Glomerular endothelial cell (primary cell): ENCODE measurements at places on chromosomes 2 and 18. TPM values are rescaled to one million over a fixed set of nuclear protein-coding genes. Genes with fewer than 3 reads are reported as not detected.

The ARHGAP28 gene
- total RNA-seq = 6.9 and 16.5 TPM in 2 replicates

The WDCP gene
- 9.1 and 10.4 TPM in 2 replicates for total RNA-seq

The FBXO36 gene
- total RNA-seq = 1.9 and 4.1 TPM in 2 replicates

The AUP1 gene
- total RNA-seq = 102 and 136 TPM in 2 replicates

The NXPH2 gene
- total RNA-seq = not detected in 2 replicates

The MOCOS gene
- total RNA-seq = 1.3 and 1.8 TPM in 2 replicates

The ABHD1 gene
- total RNA-seq = not detected in 2 replicates

- DNase-seq = no peak
These were observed 1072.7 kb downstream of the DSC3 start for GRCh38 chr18:29969876-29970275.

DNA sequence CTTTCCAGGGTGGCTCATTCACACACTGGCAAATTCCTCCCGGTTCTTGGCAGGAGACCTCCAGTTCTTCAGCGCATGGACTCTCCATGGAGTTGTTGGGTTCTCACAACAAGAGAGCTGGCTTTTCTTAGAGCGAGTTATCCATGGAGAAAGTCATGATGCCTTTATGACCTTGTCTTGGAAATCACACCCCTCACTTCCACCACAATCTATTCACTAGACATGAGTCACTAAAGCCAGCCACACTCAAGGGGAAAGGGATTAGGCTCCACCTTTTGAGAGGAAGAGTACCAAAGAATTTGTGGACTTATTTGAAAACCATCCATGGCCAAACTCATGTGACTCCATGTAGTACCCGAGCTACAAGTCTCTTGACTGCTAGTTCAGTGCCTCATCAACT is 160.5 kb downstream of the SETBP1 start:
- no peak for DNase-seq

DNA sequence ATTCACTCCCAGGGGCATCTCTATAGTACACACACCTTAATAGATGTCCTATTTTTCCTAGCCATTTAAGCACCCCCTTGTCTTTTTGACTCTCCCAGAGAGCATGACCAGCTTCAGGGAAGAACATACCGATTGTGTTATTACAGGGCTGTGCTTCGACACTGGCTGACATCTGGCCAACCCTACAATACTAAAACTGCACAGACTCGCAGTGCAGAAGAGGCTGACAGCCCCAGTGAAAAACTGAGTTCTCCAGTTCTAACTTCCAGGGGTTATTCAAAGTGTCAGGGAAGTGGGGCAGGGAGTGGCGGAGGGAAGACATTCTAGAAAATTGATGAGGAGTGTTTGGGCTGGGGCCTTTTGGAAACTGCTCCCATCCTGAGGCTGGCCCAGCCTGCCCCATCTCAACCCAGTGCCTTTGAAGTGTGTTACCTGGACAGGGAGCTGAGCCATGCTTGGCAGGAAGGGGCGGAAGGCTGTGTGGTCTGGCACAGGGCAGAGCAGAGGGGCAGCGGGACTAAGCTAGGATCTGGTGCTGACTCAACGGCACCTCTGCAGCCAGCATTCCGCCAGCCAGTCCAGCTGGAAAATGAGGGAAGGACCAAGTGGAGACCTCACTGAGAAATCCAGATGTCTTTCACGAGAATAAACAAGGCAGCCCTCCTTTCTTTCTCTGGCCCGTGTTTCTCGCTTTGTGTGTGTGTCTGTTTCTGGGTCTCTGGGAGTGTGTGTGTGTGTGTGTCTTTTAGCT is 15.4 kb upstream of the IGFBP5 start:
- no peak for DNase-seq

- DNase-seq = no peak
These were observed 31.4 kb downstream of the ANO7 start for GRCh38 chr2:241219856-241220356.

GRCh38 chr2:71332435-71332796 is 834 bp downstream of the ZNF638 start:
- DNase-seq = no peak

DNA sequence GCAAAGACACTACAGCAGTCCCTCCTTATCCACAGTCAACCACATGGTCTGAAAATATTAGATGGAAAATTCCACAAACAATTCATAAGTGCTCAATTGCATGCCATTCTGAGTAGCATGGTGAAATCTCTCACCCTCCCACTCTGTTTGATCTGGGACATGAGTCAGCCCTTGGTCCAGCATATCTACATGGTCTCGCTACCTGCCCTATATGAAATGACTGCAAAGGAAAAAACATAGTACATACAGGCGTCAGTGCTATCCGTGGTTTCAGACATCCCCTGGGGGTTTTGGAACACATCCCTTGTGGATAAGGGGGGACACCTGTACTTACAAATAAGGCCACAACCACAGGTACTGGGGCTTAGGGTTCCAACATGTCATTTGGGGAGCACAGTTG is 73.7 kb downstream of the CABLES1 start:
- no peak for DNase-seq

- no peak for DNase-seq
These were observed 40.8 kb upstream of the PTMA start for GRCh38 chr2:231667496-231667895.

GRCh38 chr2:115443539-115444185 is 1001.2 kb downstream of the DPP10 start:
- DNase-seq = no peak

- DNase-seq = no peak
These were observed 8.5 kb downstream of the HES6 start for GRCh38 chr2:238231251-238231793.

DNA sequence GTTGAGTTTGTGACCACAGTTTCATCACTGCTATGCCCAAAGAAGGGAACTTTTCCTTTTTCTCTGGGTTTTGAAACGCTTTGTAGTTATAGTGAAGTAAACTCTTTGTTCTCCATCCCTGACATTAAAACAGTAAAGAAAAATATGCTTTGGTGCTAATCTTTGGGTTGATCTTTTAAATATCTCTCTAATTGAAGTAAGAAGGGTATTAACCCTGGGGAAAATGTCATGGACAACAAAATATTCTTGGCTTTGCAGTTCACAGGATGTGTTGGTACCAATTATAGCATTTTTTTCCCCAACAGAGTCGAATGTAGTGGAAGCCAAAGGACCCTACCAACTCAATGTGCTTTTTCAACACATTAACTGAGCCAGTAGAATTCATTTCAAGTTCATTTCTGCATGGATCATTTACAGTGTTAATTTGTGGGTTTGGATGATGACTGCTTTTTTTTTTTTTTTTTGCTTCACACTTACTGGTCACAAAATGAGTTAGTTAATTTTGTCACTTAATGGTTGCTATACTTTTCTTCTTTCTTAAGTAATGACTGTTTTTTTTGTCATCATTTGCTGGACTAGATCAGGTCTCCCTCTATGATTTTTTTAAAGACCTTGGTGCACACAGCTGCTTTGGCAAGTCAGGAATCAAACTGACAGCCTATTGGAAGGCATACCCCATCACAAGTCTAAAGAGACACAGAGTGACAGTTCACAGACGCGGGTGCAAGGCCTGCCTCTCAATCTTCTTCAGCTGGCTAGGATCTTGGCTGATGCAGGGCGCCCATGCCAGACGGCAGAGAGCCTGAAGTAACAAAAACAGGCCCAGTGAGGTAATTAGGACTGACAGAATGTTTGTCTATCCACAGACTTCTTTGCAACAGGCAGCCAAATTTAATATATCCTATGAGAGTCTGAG is 98.8 kb upstream of the MMADHC start:
- no peak for DNase-seq

DNA sequence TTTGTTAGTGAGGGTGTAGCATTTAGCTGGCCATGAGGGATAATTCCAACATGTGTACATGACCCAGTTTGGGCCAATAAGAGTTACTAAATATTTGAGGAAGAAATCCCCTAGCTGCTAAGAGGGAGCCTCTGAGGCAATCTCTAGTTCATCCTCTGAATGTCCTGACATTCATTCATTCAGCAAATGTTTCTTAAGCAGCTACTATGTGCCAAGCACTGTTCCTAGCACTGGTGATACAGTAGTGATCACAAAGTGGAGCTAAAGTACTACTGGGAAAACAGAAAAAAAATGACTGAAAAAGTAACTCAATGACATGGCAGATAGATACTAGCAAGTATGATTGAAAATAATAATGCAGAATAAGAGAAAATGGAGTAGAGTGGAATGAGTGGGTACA is 79.8 kb upstream of the PID1 start:
- no peak for DNase-seq

GRCh38 chr2:210195101-210195852 is 24.1 kb upstream of the KANSL1L start:
- peak; percentile 22 for DNase-seq

GRCh38 chr2:37795456-37795855 is 124.0 kb upstream of the CDC42EP3 start:
- DNase-seq = no peak

- no peak for DNase-seq
These were observed 14.6 kb upstream of the LAPTM4A start for GRCh38 chr2:20065885-20066602.

DNA sequence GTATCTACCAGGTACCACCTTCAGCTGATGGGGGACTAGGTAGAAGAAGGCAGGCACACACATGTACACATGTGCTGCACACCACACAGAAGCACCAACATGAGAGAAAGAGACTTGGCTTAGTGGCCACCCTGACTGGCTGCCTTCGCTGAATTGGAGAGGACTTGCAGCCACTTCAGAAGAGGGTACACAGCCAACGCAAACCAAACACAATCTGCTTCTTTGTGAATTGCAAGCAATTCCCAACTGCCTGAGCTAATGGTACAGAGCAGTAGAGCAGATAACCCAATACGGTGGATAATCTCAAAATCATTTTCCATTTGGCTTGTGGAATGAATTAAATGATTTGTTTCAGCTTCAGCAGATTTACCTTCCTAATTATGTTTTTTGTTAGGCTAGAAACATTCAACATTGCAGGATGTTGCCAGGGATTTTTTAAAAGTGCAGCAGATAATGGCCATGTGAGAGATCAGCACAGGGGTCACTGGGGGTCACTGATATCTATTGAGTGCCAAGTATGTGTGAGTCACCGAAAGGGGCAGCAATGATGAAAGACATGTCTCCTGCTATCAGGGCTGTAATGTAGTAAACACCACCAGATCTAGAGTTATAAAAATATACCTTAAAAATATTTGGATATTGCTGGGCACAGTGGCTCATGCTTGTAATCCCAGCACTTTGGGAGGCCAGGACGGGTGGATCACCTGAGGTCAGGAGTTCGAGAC is 652.6 kb downstream of the BCL11A start:
- DNase-seq = no peak

GRCh38 chr2:219466816-219467735 is 31.6 kb upstream of the GMPPA start:
- no peak for DNase-seq

- DNase-seq = no peak
These were observed 1497.5 kb downstream of the DPP10 start for GRCh38 chr2:115939902-115940301.

GRCh38 chr2:235513984-235514626 is 20.3 kb downstream of the AGAP1 start:
- DNase-seq = no peak

DNA sequence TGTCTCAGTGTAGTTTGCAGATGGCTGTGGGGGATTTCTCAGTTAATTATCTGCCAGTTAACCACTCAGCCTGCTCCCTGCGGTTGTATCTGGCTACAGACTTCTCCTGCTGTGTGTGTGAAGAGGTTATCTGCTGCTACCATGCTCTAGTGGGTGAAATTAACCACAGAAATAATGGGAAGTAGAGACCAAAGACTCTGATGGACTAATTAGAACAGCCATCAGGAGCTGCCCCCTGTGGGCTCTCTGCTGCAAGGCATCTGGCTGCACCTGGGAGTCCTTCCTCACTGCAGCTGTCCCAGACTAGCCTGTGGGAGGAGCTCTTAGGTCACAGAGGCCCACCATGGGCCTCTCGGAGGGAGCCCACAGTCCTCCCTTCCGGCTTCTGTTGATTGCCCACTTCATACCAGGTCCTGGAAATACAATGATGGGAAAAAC is 66.6 kb downstream of the CTIF start:
- DNase-seq = no peak

DNA sequence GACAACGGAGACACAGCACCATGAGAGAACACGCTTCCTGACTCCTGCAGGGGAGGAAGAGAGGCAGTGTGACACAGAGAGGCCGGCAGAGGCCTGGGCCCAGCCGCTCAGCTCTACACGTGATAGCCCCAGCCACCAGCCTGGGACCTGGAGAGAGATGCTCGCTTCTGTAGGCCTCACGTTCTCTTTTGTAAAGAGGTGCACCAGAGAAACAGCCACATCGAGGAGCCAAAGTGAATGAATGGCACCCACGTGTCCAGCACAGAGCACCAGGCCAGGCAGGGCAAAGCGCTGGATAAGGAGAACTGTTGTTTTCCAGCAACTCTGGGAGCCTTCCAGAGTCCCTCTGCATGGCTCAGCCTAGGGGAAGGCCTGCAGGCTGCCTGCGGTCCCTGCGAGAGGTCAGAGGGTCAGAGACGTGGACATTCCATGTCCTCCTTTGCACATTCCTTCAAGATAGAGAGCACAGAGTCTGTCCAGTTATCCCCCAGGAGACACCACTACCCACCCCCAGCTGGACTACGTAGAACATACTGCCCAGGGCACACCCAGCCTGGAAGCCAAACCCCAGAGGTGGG is 14.2 kb downstream of the LIMS2 start:
- no peak for DNase-seq

GRCh38 chr18:22467760-22468553 is 50.2 kb upstream of the CTAGE1 start:
- DNase-seq = no peak

DNA sequence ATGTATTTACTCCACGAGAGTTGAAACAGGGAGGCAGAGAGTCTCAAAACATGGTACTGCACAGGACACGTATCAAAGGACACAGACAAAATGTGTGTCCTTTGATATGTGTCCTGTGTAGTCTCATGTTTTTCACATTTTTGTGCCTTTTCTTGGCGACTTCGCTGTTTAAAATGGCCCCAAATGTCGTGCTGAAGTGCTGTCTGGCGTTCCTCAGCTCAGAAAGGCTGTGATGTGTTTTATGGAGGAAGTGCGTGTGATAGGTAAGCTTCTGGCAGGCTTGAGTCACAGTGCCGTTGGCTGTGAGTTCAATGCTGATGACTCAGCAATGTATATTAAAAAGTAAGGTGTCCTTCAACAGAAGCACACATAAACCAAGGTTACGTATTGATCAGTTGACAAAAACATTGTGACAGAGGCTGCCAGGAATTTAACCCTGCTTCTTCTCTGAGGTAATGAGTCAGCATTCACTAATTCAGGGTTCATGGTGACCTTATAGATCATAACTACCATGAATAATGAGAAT is 78.2 kb downstream of the DYSF start:
- DNase-seq = peak; percentile 29

DNA sequence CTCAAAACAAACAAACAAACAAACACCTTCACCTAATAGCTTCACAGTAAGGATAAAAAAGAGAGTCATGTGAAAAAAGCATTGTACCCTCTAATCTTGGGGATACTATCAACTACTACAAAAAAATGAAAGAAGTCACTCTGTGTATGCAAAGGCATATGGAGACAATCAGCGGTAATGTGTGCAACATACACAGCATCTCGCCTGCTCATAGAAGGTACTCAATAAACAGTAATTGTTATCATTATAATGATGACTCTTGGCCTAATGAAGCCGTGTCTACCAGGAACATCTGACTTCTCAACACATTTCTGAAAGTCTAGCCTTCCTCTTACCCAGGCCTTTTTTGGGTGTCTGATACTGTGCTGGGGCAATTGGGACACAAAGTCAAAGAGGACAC is 55.3 kb downstream of the MYCN start:
- DNase-seq = no peak
